Cardiac atrium fibroblast (primary cell): ENCODE measurements at places on chromosomes 16 and 17. TPM values are rescaled to one million over a fixed set of nuclear protein-coding genes. Genes with fewer than 3 reads are reported as not detected.

Gene CSH1
- not detected in 2 replicates for total RNA-seq

Gene SNX20
- total RNA-seq = not detected in 2 replicates

Gene TBX2
- total RNA-seq = 11.2 and 14.7 TPM in 2 replicates

Gene PRRT2
- total RNA-seq = 0.16 TPM in 1 of 2 replicates, not detected in the other

Gene KRT25
- total RNA-seq = not detected in 2 replicates

Gene TMEM170A
- 7.1 and 11.2 TPM in 2 replicates for total RNA-seq

Gene C17orf100
- 1.6 and 2.9 TPM in 2 replicates for total RNA-seq

Gene PDP2
- 3.4 and 13.8 TPM in 2 replicates for total RNA-seq

Gene TBL3
- total RNA-seq = 45.9 and 50.2 TPM in 2 replicates

Gene TMEM114
- total RNA-seq = not detected in 2 replicates

Gene NPIPB9
- not detected in 2 replicates for total RNA-seq

Gene MT1A
- 5.7 and 6.9 TPM in 2 replicates for total RNA-seq

Gene GLOD4
- 36.3 and 58.0 TPM in 2 replicates for total RNA-seq

Gene SP6
- total RNA-seq = 0.16 TPM in 1 of 2 replicates, not detected in the other

Gene C1QTNF8
- not detected in 2 replicates for total RNA-seq

Gene HBA1
- 5.8 TPM in 1 of 2 replicates, not detected in the other for total RNA-seq

Gene CDK5R1
- total RNA-seq = 1.3 and 1.5 TPM in 2 replicates

Gene ABCA6
- total RNA-seq = 53.5 and 73.7 TPM in 2 replicates

Gene ZNF764
- 7.3 and 9.0 TPM in 2 replicates for total RNA-seq

Gene RANBP10
- total RNA-seq = 4.5 and 5.8 TPM in 2 replicates
